Stimulated activated CD4-positive, alpha-beta T cell treated with anti-CD3 and anti-CD28 coated beads, Interleukin-1b, Interleukin-23, amount 100 ng/mL, for 4 hours (primary cell): ENCODE measurements at places on chromosomes 11 and 22.

DNA sequence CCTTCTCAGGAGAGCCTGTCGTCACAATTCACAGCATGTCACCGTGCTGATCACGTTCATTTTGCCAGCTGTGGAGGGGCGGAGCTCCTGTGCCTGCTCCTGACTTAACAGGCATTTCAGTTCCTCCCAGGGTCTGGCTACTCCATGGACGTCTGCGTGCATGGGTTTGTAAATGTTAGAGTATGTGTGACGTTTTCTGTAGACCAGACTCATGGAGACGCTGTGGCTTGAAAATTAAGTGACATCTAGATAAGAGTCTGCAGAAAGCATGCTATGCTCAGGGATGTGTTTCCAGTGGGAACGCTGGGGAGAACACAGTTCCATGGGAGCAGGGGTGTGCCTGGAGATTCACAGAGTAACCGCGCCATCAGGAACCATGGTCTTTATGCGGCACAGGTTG is 804.0 kb downstream of the TBC1D22A start:
- DNase-seq: no peak

DNA sequence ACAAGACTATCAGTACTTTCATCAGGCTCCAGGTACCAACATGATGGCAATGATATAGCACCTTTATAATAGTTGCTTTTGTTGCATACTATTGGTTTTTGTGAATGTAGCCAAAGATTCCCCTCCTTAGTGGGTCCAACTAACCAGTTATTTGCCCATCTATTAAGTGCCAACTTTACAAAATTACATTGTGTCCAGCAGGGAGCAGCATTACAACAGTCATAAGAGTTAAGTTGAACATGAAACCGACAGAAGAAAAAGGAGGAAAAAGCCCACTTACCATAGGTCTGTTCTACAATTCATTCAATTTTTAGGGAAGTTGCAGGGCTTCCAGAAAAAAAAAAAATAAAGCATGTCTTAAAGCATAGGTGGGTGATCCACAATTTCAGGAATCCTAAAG is 21.6 kb downstream of the IMMP1L start:
- no peak for DNase-seq

DNA sequence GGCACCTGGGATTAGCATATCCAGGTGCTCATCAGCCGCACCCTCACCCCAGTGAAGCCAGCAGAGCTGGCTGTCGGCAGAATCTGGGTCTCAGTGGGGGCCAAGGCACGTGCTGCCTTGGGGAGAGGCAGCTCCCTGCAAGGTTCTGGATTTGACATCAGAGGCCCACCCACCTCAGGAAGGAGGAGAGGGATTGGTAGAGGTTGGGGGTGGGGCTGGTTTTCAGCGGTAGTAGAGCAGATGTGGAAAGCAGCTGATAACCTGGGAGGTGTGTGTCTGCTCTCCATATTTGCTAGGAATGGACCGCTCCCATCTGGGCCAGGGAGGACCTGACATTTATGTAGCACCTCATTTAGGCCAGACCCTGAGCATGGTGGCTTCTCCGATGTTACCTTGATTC is 147.5 kb downstream of the GRIK4 start:
- DNase-seq: no peak

GRCh38 chr11:119223856-119224255 is 17.7 kb downstream of the CBL start:
- DNase-seq: no peak

DNA sequence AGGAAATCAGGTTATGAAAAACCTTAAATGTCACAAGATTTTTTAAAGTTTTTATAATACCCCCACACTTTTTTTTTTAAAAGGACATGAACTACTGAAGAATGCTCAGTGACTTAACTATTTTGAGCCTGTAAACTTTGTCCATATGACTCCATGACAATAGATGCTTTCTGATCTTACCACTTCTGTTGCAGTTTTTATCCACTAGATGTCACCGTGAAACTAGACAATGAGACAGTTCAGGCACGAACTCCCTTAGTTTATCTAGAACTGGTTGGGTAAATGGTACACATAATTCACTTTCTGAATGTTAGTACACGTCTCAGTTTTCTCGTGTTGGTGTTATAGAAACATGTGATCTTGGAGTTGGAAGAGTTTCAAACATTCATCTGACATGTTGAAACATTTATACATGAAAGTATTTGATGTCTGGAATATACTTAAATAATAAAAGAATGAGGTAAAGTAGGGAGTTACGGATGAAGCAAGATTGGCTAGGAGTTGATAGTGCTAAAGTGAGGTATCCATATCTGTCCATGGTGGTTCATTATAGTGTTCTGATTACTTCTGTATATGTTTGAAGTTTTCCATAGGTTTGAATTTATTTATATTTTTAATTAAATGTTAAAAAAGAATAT is 8.1 kb downstream of the CCDC15 start:
- peak; percentile 26 for DNase-seq

DNA sequence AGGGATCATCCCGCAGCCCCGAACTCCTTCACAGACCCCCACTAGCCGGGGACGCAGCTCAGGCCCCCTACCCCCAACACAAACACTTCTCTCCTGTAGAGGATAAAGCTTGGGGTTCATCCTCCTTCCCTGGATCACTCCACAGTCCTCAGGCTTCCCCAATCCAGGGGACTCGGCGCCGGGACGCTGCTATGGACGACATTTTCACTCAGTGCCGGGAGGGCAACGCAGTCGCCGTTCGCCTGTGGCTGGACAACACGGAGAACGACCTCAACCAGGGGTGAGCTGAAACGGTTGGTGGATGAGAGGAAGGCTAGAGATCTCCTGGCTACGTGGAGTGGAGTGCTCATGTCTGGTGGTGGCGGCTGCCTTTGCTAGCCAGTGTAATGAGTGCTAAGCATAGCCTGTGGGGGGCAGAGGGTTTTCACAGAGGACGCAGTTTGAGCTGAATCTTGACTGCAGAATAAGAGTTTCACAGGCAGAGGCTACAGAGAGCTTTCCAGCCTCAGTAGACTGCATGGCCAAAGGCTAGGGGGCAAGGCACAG is 580 bp downstream of the ILK start:
- no peak for DNase-seq

GRCh38 chr11:9571071-9571762 is 2.3 kb upstream of the WEE1 start:
- no peak for DNase-seq

DNA sequence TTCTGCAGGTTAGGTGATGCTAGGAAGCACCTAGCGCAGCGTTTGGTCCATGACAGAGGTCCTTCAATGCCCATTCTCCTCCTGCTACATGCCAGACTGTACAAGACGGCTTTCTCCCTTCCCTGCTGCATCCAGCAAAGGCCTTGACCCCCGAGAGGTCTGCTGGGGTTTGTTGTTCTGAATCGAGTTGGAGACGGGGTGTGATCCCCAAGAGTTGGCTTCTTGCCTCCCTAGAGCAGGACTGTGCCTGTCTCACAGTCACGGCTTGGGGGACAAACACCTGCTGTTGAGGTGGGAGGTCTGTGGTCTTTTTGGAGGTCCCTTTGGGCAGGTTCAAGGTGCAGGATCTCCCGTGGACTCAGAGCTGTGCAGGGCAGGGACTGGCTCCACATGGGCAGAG is 352.3 kb upstream of the B3GAT1 start:
- DNase-seq: no peak
